Muscle of leg (tissue), 16 donors: ENCODE measurements at places on chromosomes 3 and 15.

DNA sequence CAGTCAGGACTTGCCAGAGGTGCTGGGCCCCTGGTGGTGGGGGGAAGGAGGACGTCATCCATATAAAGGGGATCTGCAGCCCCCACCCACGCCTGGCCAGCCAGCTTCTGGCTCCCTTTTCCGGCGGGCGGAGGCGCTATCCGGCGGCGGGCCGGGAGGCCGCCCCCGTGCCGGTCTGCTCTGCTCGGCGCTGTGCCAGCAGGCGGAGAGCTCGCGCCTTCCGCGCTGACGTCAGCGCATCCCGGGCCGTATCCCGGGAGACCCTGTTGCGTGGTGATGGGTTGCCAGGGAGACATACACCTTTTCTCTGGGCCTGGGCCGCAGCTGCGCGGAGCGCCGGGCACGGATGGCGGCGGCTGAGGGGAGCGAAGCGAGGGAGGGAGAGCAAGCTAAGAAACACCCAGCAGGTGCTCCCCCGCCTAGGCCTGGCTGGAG lies 1.1 kb downstream of the FAM131A start:
- DNase-seq: peak; percentile 93

- DNase-seq: no peak
These were observed 666 bp upstream of the FAM219B start for GRCh38 chr15:74907163-74907870.

DNA sequence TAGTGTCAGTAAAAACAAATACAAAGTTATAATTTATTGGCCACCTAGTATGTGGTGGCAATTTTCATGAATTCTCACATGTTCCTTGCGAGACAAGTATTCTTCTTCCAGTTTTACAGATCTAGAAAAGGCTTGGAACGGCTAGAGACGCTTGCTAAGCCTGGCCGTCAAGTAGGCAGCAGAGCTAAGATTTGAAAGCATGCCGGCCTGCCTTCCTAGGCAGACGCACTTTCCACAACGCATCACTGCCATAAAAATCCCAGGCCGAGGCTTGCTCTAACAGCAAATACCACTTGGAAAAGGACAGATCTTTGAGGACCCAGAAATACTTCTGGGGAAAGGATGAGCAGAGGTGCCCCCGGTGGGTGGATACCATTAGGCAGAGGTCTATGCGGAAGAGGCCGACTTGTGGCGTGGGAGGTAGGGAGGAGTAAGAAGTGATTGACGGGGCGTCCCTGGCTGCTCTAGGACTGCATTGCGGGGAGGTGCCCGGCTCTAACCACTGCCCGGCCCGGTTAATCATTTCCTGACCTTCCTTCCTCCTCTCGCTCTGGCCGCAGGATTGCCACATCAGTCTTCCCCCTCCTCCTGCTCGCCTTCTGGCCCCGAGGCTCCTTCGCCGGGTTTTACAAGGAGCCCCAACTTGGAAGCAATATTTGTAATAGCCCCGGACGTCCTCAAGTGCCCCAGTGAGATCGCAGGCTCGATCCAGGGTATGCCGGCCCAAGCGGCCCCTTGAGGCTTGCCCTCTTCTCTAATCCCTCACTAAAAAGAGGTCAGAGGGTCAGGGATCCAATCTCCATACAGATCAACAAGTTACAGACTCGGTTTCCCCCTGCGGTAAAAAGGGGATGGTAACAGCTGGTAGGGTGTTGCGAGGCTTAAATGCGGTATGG lies 1.3 kb upstream of the USP3 start:
- DNase-seq: peak; percentile 84

- no peak for DNase-seq
These were observed 17.9 kb upstream of the SKIC8 start for GRCh38 chr15:78317145-78317836.

DNA sequence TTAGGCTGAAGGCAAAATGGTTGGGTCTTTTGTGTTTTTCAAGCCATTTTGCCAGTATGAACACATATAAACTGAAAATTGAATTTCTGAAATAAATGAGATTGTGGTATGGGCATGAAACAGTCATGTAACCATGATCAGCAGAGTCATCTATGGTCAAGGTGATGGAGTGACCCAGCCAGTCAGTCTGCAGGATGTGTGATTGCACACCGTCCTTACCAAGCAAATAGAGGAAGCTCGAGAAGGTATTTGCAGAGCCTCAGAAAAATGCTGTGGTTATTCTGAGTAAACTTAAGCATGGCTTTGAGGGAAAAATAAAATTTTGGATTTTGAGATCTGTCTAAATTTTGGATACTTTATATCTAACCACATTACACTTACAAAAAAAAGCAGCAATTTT lies 95.9 kb upstream of the RNF7 start:
- no peak for DNase-seq

DNA sequence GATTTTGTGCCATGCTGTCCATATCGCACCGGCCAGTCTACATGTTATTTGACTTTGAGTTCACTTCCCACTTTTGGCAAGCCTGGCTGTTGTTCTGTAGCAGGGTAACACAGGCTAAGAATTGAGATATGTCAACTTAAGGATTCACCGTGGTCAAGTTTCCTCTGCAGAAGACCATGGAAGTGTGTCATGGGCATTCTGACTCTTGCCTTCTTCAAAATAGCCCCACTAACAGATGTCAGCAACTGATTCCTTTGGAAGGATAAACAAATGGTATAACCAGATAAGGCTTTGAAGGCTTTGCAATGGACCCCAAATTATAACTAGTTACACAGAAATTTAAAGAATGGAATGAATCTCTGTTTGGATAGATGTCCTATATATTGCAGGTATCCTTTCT lies 20.1 kb upstream of the CD47 start:
- DNase-seq: no peak

GRCh38 chr3:44240061-44240460 lies 1.6 kb upstream of the TOPAZ1 start:
- DNase-seq: no peak

DNA sequence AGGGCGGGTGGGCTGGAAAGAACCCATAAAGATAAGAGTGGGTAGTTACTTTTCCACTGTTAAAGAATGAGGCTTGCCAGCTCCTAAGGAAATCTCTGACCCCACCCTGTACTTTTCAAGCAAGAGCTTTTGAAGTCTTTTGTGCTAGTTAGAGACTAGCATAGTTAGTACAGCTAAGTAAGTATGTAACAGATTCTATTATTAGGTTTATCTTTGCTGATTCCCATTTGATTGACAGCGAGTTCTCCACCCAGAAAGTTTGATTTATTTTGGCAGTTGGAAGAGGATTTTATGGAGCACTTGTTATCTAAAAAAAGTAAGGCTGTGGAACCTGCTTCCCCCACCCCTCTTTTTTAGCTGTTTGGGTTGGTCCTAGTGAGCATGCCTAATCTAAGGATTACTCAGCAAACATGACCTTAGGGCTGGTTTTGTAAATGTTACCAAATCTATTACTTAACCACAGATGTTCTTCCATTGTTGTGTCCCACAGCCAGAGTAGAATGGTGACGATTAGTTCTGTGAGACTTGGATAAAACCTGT lies 57.6 kb downstream of the FNDC3B start:
- DNase-seq: no peak

GRCh38 chr3:109045271-109046040 lies 72.5 kb downstream of the MORC1 start:
- DNase-seq: peak; percentile 62

- DNase-seq: no peak
These were observed 49.5 kb upstream of the TPM1 start for GRCh38 chr15:62993066-62993465.

- DNase-seq: peak; percentile 84
These were observed 31.6 kb downstream of the ZDHHC19 start for GRCh38 chr3:196179380-196180308.

GRCh38 chr15:38698254-38698653 lies 133.6 kb upstream of the RASGRP1 start:
- DNase-seq: no peak

DNA sequence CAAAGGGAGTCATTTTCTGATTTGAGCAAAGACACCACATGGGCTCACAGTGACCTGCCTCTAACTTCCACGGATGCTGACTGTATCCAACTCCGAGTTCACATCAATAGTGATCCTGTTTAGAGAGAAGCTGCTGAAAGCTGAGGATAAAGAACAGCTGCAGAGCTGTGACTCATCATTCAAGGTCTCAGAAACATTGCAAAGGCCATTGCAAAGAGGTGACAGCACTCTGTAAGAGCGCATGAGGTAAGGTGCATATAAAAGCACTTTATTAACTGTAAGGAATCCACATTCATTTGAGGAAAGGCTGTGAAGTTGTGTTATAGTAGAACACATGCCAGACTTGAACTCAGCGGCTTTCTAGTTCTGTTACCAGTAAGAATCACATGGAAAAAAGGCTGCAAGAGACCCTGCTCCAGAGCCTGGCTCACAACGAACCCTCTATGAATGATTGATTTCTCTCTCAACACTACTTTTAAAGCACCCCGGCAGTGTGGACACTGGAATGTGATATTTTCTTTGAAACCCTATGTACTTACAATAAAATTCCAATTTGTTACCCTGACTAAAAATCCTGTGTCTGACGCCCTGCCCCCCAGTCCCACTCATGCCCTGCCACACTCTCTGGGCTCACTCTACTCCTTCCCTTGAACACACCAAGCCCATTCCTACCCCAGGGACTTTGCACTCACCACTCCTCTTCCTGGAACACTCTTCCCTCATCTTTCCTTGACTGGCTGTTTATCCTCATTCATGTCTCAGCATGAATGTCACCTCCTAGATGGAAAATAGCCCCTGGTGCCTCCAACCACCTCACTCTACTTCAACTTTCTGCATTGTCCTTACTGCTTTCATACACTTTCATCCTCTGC lies 111.2 kb downstream of the LSM3 start:
- DNase-seq: peak; percentile 90

- DNase-seq: no peak
These were observed 8.5 kb downstream of the SEC61A1 start for GRCh38 chr3:128060473-128061381.

GRCh38 chr3:127547761-127548605 lies 42.5 kb downstream of the TPRA1 start:
- DNase-seq: peak; percentile 76

DNA sequence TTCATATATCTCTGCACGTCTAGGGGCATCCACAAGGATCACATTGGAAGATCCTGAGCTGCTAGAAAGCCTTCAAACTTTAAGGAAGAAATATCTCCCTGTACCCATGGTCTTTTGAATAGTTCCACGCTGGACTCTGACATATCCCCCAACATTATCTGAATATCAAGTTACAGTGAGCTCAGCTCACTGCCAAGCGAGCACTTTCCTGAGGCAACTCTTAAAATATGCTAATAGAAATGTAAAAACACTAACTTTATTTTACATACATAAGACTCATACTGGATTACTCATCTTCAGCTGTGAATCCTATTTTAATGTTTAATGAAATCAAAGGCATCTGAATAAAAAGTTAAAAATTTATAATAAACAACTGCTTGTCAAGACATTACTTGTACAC lies 420.2 kb upstream of the CCDC54 start:
- no peak for DNase-seq

DNA sequence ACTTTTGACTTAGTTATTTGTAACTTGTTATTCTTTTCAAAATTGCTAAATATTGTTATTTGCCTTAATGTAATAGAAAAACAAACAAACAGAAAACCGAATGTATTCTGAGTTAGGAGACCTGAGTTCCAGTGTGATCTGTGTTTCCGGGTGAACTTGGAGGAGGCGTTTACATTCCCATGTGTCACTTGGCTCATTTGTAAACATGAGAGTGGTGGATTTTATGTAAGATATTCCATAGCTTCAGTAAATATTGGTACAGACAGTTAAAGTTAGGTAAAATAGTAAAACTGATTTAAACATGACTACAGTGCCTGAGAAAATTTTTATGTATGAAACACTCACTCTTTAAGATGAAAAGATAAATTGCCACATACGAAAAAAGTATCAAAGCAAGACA lies 287.3 kb upstream of the POU1F1 start:
- no peak for DNase-seq

GRCh38 chr3:71372911-71373637 lies 210.5 kb downstream of the FOXP1 start:
- no peak for DNase-seq

DNA sequence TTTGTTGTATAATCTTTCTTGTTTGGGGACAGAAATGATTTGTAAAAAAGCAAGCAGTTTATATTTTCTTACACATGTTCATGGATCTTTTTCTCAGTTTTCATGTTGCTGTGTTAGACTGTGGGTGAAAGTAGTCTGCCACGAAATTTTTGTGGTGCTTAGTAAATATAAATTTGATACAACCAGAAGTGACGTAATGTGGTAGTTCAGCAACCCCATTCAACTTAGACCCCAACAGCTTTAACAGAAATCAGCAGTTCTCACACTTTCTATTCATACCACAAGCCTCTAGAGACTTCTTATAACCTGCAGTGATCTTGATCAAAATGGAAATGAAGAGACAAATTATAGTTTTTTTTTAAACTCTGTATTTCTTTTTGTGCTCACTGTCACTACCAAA lies 120.2 kb upstream of the IGSF10 start:
- DNase-seq: no peak

GRCh38 chr15:79054350-79054749 lies 36.2 kb downstream of the RASGRF1 start:
- no peak for DNase-seq

DNA sequence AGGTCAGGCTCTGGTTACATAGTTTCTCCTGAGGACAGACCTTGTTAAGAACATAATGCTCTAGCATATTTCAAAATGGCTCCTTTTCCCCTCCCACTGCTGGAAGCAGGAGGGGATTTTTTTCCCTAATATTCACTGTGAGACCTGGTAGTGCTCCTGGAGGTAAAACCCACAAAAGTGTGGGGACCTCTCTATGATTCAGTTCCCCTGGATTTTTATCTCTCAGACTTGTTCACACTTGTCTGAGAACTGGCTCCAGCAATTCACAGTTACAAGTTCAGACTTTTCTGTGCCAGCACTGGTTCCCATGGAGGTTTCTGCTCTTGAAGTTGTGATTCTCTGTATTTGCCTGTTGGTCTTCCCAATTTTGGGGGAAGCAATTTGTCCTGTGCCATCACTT lies 36.3 kb upstream of the PCOLCE2 start:
- DNase-seq: no peak

DNA sequence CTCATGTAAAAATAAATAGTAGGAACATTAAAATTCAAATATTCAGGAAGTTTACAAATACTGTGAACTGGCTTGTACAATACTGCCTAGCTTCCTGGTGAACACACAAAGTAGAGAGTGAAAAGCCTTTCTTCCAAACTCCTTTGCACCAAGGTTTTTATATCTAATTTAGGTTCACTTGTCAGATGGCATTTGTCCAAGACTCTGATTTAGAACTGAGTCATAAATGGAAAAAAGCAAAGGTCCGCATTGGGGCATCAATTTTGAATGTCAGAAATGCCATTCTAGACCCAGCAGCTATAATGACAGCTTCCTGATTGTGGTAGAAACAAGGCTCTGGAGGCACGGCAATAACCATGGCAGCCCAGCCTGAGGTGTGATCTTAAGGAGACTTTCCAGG lies 160.7 kb downstream of the PDE8A start:
- no peak for DNase-seq

- no peak for DNase-seq
These were observed 195.8 kb downstream of the CD47 start for GRCh38 chr3:107894998-107895397.

GRCh38 chr3:197298945-197299854 lies 788 bp upstream of the DLG1 start:
- peak; percentile 31 for DNase-seq

DNA sequence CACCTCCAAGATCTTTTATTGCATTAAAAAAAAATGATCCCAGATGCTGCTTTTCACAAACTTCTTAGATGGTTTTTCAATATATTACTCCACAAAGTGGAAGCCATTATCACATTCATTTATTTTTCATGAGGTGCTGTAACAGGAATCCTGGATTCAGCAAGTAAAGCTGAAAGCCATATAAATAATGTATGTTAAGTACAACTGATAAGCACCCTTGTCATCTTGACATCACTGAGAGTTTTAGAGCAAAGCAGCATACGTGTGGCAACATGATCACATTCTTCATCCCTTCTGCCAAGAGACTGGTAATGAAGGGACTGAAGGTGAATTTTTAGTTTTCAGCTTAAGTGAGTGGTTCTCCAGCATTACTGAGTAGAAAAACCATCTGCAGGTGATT lies 44.9 kb upstream of the LRRFIP2 start:
- no peak for DNase-seq
